ENCODE measurements at places on chromosomes 1 and 21.

DNA sequence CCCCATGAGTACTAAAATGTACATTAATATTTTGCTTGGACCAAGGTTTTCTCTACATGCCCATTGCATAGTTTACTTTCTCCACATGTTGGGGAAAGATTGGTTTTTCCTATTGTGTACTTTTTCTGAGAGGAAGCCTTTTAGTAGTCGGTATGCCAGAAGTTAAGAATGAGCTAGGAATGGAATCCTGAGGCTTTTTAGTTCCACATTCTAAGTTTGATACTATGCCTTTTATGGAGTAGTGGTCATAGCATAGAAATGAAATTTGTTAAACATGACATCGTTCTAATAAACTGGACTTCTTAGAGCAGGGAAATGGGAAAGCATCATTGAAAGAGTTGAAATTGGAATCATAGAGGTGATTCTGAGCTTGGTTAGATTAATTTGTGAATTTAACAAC is 64.3 kb downstream of the BCL9 start:
- no peak for DNase-seq

- DNase-seq: no peak
Measured at GRCh38 chr1:53998223-53998622, 19.8 kb downstream of the LDLRAD1 start.

DNA sequence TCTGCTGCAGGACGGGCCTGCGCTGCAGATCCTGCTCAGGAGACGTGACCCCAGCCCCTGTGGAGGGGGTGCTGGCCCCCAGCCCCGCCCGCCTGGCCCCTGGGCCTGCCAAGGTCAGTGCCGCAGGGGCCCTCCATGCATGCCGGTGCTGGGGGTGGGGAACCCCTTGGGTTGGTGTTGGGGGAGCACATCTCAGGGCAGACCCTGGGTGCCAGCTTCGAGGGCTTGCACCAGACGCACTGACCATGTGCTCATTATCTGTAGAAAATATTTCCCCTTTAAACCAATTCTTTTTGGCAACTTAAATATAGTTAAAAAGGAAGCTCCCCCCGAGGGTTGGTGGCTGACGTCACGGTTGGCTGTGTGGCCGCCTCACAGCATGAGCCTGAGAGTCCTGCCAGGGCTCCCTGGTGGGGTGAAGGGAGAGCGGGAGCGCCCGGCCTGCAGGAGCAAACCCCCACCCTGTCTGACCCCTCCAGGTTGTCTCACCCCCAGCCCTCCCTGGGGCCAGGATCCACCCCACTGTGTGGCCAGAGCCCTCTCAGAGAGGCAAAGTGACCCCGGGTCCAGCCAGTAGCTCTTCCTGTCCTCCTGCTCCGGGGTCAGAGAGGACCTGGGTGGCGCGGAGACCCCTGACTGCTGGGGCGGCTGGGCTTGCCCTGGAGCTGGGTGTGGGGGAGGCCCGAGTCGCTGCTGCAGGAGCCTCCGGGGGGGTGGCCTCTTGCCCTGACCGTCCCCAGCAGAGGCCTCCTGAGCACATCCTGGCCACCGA is 5.3 kb upstream of the PFKL start:
- DNase-seq: no peak

GRCh38 chr1:66331658-66332547 is 202.1 kb upstream of the SGIP1 start:
- peak; percentile 7 for DNase-seq

GRCh38 chr1:68180441-68181164 is 51.7 kb downstream of the WLS start:
- DNase-seq: no peak

DNA sequence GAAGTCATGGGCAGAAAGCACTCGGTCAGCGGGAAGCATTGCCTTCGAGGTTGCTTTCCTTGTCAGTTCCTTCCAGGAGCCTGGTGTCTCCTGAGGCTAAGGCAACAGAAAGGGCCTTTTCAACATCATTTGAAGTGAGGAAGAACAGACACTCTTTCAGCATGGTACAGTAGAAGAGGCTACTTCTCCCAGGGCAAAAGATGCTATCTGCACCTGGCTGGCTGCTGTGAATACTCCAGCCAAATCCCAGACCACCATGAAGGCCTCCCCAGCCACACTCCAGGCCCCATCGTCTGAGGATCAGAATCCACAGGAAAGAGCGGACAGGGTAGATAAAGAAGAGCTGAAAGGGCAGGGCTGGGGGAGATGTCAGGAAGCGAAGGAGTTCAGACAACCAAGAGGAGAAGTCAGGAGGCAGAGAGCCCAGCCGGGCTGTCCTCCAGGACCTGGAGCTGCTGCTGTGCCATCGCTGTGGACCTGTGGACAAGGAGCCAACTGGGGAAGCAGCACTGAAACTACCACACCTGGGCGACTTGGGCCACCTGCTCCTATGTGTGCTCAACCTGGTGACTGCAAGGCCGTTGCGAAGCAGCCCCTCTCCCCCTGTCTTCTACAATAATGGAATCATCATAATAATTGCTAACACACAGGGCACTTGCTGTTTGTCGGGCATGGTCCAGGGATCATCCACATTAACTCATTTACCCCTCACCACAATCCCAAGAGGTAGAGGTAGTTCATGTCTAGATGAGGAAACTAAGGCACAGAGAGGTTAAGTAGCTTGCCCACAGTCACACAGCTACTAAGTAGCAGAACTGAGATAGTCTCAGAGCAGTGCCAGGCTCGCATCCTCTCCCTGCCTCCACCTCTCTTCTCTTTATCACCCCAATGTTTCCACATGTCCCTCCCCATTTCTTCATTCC is 88.0 kb upstream of the ZBTB40 start:
- DNase-seq: no peak

GRCh38 chr1:162631546-162632191 is 595 bp upstream of the DDR2 start:
- DNase-seq: no peak

DNA sequence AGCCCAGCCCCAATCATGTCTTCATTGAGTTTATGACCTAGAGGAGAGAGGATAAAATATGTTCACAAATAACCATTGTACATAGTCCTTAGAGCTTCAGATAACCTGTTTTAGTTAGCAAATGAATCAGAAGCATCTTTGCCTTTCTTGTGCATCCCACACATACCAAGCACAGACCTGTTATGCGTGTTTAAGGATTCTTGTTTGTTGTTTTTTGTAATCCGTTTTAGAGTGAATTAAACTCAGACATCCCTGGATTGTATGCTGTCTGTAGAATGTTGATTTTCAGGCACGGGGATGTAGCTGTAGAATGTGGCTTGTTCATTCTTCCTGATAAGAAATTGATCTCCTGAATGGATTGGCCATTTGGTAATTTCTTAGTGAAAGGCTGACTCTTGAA is 135.8 kb downstream of the EDEM3 start:
- DNase-seq: no peak
